Effector CD8-positive, alpha-beta T cell (primary cell): ENCODE measurements at places on chromosomes 1 and 21.

DNA sequence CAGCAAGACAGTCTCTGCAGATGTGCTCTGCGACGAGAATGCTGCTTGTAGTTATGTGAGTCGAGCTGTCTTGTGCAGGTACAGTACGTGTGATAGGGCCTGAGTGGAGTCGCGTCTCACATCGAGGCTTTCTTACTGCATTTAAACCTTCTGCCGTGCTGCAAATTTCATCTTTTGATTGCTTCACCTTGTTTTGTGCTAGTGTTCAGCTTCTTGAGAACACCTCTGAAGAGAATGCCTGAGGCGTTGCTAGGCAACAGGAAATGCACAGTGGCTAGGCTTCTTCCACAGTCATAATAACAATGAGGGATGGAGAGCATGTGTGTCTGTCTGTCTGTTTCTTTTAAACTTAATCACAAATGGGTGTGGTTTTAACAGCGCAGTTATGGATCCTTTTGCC is 52.9 kb downstream of the MRPS6 start:
- no peak for DNase-seq

DNA sequence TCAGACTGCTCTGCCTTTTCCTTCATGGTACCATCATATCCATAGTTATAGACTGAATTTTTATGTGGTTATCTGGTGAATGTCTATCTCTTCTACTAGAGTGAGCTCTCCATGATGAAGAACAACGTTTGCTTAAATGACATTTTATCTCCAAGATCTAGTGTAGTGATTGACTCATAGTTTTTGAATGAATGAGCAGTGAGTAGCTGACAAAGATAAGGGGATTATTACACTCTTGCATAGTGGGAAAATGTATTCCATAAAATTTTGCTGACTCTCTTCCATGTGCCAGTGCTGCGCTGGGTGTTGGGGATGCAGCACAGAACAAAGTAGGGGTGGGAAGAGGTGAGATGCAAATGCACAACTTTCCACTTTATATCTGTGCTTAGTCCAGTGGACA is 147.7 kb downstream of the TGFB2 start:
- no peak for DNase-seq

GRCh38 chr1:229017091-229017490 is 253.8 kb upstream of the RAB4A start:
- no peak for DNase-seq

- DNase-seq, result no peak
Measured at GRCh38 chr1:159700312-159700711, 14.1 kb downstream of the CRP start.

DNA sequence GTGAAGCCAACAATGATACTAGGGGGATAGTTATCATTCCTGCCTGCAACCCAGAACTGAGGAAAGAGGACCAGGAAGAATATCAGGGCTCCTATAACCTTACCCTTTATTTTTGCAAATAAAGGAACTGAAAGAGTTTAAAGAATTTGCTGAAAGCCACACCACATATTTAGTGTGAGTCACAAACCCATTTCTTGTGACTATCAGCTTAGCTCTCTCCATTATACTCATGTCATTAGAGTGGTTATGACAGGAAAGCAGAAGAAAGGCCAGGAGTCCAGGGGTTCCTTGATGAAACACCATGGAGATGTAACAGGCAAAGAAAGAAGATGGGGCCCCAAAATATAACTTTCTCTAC is 141.1 kb upstream of the SAMSN1 start:
- no peak for DNase-seq

DNA sequence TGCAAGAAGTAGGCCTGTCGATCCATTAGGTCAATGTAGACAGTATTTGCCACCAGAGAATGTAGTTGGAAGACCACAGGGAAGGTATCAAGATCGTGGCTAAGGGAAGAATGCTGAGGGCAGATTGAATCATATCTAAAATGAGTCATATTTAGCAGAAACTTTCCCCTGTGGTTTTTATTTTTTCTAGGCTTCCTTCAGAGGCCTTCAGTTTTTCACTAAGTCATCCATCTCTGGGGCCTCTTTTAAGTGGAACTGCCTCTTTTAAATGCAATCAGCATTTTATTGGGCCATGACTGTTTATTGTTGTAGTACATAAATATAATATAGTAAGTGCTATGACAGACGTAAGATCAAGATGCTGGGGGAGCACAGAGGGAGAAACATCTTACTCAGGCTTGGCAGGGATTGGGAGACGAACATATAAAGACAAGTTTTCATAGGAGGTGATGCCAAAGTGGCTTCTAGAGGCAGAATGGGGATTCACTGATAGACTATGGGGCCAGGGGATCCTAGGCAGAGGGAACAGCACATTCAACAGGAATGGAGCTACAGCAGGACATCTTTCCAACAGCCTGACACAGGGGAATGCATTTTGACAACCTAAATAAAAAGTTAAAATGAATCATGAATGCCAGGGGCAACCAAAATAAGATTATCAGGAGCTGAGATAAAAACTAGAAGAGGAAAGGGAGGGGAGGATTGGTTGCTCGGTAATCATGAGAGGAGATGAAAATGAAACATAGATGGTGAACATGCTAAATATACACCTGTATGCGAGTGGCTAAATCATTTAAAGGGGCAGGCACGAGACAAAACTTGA is 20.1 kb downstream of the UBE2U start:
- DNase-seq, result no peak

DNA sequence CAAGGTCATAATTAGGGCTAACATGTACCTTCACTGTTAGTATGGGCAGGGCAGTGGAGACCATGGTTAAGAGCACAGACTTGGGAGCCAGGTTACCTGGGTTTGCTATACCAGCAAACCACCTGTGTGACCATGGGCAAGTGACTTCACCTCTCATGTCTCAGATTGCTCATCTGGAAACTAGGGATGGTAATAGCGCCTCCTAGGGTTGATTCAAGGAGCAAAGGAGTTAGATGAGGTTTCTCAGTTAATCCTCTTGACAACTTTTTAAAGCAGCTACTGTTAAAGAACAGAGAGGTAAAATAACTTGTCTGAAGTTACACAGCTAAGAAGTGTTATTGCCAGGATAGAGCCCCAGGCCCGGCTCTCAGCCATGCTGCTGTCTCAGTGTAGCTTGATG is 790 bp upstream of the MATN1 start:
- DNase-seq, result no peak

DNA sequence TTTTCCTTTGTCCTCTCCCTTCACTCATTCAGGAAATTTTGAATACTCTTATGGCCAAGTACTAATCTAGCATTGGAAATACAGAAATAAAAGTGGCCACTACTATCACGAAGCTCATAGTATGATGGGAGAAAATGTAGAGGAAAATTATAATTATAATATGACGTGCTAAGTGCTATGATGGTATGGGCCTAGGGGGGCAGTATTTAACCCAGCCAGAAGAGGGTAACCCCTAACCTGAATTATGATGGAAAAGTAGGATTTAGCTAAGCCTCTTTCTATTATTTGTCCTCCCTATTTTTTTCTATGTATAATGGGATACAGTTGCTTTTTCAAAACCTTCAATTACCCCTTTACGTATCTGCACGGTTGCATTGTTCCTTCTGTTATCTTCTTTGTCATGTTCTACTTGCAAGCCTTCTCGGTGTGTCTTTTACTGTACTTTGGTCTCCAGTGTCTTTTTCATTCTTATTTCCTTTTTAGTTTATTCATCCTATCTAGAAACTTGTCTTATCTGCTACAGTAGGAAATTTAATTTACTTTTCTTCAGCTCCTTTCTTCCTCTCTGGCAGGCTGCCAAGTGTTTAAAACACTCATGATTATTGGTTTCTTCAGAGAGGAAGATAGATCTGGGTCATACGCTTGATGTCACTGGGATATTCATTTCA is 88.8 kb upstream of the GPR52 start:
- DNase-seq, result no peak

- no peak for DNase-seq
Measured at GRCh38 chr1:119160409-119160808, 20.0 kb upstream of the WARS2 start.

GRCh38 chr1:169867012-169867675 is 26.6 kb downstream of the SCYL3 start:
- no peak for DNase-seq

GRCh38 chr1:154669464-154670282 is 61.7 kb upstream of the ADAR start:
- DNase-seq, result peak; percentile 46

DNA sequence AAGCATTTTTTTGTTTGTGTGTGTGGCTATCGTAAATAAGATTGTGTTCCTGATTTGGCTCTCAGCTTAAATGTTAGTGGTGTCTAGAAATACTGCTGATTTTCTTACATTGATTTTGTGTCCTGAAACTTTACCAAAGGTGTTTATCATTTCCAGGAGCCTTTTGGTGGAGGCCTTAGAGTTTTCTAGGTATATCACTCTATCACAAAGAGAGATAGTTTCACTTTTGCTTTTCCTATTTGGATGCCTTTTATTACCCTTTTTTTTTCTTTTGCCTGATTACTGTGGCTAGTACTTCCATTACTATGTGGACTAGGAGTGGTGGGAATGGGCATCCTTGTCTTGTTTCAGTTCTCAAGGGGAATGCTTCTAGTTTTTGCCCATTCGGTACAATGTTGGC is 109.6 kb downstream of the S1PR1 start:
- DNase-seq, result no peak

DNA sequence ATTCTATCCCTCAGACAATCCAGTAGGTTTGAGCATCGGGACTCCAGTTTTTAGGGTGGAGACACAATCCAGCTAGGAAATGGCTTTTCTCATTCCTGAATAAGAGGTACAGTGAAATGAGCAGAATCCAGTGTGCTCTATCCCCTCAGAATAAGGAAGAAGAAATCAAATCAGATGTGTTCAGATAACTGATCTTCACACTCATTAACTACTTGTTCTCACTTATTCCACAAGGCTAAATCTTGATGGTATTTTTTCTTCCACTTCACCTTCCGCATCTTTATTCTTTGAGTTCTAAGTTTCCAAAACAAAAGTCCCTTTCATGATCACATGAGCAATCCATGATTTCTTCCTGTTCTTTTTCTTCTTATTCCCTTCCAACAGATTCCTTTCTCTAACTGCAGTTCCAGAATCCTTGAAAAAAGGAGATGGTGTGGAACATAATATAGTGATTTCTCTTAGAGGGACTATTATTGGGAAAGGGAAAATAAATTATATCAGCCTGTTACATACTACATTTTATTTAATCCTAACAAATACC is 1.7 kb downstream of the SYT11 start:
- DNase-seq, result no peak

DNA sequence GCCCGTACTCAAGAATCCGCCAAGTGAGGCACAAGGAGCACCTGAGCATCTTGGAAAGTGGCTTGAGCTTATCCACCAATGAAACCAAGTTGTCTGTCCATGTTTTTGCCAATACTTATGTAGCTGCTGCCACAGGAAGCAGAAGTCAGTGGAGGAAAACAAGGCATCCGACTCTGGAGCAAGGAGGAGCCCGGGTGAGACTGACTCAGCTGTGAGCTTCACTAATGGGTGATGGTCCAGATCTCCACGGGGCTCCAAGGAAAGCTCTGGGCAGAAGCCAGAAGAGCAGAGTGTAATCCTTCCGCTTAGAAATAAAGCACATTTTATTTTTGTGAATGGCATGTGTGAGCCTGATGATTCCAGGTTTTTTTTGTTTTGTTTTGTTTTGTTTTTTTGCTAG is 12.3 kb upstream of the SSR2 start:
- no peak for DNase-seq
